ENCODE measurements at places on chromosomes 7 and 10.

- no peak for DNase-seq
These were observed 69.1 kb downstream of the ZMIZ1 start for GRCh38 chr10:79137826-79138225.

DNA sequence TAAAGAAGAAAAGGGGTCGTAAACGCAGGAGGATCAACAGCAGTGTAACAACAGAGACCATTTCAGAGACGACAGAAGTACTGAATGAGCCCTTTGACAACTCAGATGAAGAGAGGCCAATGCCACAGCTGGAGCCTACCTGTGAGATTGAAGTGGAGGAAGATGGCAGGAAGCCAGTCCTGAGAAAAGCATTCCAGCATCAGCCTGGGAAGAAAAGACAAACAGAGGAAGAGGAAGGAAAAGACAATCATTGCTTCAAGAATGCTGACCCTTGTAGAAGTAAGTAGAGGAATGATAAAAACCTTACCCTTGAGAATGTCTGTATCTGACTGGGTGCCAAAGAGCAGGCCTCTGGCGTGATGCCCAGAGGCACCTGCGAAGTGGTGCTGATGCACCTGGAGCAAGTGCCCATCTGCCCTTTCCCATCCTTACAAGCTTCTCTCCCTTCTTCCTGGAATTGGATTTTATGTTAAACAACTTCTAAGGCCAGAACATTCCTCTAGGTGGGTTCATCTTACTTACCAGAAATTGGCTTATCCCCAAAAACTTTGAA lies 86.4 kb upstream of the SAMD8 start:
- no peak for DNase-seq

DNA sequence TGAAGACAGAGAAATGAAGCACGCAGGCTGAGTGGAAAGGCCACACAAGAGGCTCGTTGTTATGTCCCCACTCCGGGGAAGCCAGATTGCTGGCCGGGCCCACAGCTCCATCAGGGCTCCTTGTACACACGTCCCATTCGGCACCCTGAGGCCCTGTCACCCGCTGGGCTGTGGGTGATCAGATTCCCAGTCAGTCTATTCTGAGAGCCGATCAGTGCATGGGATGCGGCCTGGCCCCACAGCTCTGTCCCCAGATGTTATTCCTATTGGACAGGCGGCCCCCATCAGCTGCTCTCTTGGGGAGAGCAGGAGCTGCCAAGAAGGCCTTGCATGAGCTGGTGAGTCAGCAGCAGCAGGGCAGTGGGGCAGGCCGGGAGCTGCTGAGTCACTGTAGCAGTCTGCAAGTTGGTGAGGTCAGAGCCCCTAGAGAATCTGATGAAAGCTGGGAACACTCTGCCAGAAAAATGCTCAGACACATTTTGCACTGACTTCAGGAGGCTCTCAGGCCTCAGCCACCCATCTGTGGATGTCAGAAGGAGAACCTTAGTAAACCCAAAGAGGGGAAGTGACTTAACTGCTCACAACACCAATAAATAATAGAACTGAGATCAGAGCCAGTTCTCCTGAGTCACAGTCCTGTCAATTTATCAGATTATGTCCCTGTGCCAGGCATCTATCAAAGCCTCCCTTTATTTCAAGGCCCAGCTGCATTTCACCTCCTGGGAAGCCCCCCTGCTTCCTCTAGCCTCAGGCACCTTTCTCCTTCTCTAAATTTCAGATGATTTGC lies 9.4 kb upstream of the PSAP start:
- DNase-seq: peak; percentile 52

- DNase-seq: no peak
These were observed 552.3 kb upstream of the GRM3 start for GRCh38 chr7:86091369-86091768.

- no peak for DNase-seq
These were observed 41.9 kb downstream of the MKI67 start for GRCh38 chr10:128084364-128084763.

- DNase-seq: no peak
These were observed 2.1 kb downstream of the ADK start for GRCh38 chr10:74153123-74153522.

DNA sequence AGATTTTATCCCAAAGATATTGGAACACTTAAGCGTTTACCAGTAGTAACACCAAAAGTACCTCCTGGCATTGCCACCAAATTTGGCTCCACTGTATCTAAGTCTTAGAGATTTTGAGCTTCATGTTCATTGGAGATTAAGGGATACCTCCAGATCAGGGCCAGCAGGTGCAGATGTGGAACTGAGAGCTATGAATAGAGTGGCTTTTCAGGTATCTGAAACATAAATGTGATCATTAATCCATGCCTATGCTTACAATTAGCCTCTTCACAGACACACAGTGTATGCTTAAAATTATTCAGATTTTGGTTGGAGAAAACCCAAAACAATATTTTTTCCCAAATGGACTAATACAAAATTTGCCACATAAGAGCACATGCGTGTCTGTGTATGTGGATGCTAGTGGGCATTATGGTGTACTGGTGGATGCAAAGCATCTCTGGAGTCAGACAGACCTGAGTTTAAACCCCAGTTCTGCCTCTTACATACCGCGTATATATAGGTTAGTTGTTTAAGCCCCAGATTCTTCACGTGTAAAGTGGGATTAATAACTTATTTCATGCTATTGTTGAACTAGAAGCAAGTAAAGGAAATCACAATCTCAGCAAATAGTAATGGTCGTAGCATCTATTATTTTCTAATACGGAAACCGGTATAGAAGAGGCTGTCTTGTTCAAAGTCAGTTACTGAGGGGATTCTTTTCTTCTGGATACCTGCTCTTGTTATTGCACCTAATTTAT lies 6.8 kb upstream of the LRRC4 start:
- DNase-seq: no peak

DNA sequence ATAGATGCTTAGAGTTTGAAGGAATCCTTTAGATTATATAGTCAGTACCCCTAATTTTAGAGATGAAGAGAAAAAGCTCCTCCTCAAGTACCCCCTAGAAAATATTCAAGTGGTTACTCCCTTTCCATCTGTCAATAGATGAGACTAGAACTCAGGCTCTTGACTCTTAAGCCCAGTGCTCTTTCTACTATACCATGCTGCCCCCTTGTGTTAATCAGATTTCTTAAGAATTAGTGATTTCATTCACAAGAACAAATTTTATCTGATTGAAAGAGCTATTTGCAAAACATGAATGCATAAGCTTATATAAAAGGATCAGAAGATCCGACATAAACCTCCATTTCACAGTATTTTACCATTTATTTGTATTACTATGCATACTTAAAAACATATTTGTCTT lies 179.3 kb downstream of the TFEC start:
- DNase-seq: peak; percentile 17

- no peak for DNase-seq
These were observed 8.4 kb downstream of the MRPL43 start for GRCh38 chr10:100978901-100979195.

- no peak for DNase-seq
These were observed 12.4 kb upstream of the BMPER start for GRCh38 chr7:33892945-33893344.

- DNase-seq: no peak
These were observed 132.3 kb upstream of the MKI67 start for GRCh38 chr10:128258421-128258976.

DNA sequence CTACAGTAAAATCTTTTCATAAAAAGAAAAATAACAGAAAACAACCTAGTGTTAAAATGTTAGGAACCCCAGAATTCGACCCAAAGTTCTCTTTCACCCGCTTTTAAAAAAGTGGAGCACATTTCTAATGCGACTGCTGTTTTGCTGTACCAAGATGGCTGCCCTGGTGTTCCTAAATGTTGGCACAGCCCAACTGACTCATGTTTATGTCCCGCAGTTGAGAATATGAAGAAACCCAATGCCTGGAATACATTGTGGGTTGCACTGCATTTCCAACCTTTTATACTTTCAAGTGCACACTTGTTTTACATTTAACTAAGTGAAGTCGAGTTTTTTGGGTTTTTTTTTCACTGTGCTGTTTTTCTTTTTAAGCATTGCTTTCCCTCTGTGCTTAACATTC lies 944 bp downstream of the STEAP1B start:
- DNase-seq: no peak

DNA sequence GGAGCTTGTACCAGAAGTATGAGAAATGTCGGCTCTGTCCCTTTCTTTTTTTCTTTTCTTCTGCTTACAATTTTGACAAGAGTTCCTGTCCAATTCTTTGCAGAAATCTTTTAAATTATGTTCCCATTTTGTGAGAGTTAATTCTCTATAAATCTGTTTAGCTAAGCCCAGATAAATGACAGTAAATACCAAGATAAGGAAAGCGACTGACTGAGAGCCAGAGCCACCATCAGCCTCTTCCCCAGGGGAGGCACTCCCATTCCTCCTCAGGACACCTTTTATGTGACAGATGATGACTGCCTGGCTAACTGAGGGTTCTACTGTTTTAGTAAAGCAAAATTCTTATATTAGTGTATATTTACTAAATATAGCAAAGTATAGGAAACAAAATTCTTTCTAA lies 6.9 kb upstream of the GGCT start:
- DNase-seq: no peak

DNA sequence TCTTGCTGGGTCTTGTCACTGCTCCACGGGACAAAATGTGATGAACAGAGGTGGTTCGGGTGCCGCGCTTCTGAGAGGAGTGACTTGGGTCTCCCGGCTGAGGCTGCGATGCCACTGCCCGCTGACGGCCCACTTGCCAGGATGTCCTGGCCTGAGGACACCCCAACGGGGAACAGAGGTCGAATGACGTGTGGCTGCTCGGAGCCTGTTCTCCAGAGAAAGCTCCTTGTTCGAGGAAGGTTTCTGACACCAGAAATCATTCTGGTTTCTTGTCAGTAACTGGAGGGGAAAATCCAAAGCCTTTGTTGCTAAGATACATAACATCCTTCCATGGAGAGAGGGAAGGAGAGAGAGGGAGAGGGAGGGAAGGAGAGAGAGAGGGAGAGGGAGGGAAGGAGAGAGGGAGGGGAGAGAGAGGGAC lies 236.4 kb downstream of the WDR37 start:
- DNase-seq: no peak

DNA sequence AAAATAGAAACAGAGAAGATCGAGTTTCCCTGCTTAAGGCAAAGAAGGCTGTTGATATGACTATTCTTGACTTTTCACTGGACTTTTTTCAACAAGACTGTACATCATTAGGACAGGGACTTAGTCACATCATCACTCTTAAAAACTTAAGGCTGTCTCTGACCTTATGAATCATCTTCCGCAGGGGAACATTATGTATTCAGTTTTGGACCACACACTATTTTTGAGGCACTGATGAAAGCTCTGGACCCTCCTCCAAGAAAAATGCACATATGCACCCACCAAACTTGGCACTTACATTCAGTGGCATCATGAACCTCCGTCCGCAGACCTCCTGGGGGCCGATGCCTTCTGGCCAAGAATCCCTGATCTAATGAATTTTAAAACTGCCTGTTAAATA lies 96.4 kb downstream of the CALD1 start:
- DNase-seq: no peak

GRCh38 chr10:108496106-108496505 lies 1331.6 kb upstream of the SORCS1 start:
- no peak for DNase-seq

DNA sequence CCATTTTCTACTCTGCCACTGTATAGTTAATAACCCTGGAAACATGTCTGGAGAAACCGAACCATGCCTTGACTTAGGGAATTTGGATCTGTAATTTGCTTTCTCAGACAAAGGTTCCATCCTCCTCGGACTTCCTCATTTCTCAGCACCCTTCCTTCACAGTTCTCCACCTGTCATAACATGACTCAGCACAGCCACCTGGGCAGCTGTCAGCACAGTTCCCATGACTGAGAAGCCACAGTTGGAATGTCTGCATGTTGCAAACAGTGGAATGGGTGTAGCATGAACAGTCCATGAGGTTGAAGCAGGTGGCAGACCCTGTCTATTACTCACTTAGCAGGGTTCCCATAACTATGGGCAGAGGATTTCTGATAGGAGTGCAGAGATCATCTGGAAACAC lies 634 bp upstream of the OR9A4 start:
- DNase-seq: no peak

DNA sequence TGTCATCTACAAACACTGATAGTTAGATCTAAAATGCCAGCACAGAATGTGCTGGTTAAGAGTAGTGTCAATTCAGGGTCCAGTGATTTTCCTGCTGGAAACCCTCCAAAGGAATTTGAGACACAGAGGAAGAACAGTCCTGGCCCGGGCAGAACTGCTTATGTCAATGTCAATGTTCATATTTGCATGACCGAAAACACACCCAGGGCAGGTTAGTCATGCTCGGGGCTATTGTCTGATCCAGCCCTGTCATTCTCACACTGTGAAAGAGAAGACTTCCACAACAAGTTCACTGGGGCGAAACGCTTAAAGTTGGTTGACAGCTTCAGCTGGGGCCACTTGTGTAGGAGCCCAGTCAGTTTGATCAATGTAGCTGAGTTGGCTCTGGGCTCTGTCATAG lies 139.3 kb downstream of the C1GALT1 start:
- no peak for DNase-seq

DNA sequence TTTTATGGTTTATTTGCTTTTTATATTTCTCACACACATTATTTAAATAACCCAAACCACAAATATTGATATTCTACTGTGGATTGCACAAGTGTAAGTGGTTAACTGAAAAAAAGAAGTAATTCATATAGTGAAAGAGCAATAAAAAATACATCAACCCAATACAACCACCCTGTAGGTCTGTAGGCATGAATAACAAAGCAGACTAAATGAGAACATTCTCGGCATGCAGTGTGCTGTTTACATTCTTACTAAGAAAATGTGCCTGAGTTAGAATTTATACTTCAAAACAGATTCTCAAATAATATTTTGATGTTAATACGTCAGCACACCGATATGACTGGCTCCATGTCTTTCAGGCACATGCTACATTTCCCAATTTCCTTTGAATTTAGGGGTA lies 660.8 kb downstream of the MAGI2 start:
- DNase-seq: no peak

DNA sequence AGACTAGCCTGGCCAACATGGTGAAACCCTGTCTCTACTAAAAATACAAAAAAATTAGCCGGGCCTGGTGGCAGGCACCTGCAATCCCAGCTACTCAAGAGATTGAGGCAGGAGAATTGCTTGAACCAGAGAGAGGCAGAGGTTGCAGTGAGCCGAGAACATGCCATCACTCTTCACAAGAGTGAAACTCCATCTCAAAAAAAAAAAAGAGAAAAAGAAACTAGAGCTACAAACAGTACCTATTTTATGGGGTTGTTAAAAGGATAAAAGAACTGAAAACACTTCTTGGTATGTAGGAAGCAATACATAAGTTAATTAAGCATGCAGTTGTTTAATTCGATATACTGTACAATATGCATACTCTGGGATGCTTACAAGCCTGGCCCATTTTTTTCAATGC lies 216.9 kb downstream of the SORCS1 start:
- no peak for DNase-seq

GRCh38 chr7:134928554-134928953 lies 57.8 kb upstream of the AGBL3 start:
- DNase-seq: no peak

DNA sequence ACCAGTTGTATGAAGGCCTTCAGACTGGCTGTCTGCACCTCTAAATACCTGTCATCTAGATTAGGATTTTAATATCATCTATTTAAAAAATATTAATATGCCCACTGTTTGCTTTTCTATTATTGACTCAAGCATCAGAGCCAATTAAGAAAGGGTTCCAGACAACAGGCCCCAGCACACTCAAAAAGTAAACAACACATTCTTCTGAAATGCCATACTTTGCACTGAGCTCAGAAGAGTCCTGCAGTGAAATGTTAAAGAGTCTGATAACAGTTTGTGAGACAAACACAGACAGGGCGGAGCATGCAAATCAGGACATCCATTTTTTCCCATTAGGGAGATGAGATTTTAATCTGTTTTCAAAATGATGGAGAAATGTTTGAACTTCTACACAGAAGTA lies 45.9 kb upstream of the KLF6 start:
- no peak for DNase-seq

Data from NCI-H774 (cell line).